ENCODE measurements at places on chromosomes 1 and 21.

GRCh38 chr1:43451701-43452532, 1.8 kb downstream of the HYI start:
- no peak for DNase-seq

DNA sequence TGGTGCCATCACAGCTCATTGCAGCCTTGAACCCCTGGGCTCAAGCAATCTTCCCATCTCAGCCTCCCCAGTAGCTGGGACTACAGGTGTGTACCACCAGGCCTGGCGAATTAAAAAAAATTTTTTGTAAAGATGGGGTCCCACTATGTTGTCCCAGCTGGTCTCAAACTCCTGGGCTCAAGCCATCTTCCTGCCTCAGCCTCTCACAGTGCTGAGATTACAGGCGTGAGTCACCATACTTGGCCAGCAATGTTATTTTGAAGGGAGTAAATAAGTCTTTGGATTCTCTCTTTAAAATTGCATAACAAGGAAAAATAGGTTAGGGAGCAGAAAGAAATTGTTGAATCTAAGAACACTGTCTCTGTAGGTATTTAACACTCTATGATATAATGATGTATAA, 111.3 kb downstream of the RPS6KC1 start:
- no peak for DNase-seq

DNA sequence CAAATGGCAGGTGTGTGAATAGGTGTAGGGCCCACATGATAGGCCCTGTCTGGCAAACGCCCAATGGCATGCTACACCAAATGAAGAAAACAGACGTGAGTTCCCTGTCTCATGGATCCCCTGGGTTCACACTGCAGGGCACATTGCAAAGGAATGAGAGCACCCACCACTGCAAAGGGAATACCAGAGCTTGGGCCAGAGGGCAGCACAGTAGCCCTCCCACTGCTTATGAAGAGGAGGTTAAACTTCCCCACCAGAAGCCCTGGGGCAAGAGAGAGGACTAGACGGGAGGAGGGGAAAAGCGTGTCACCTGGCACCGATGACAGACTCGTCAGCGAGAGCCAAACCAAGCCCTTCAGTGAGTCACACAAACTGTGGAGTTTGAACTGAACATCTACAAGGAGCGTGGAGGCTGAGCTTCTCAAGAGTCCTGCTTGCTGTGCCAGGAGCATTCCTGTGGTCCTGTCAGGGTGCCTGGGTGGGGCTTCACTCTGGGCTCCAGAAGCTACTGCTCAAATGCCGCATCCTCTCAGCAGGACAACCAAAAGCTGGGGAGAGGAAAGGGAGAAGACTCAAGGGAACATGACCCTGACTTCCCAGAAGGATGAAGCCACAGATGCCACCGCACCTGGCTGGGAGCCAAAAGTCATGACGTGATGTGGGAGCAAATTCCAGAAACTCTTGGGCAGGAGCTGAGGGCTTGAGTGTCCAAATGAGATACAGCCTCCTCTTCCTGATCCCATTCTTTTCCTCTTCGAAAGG, 61.1 kb downstream of the TOMM20 start:
- DNase-seq, result peak; percentile 29

- no peak for DNase-seq
Observed at GRCh38 chr1:57086154-57086553, 120.3 kb upstream of the C8B start.

- DNase-seq, result no peak
Observed at GRCh38 chr1:24309762-24310485, 9.2 kb upstream of the GRHL3 start.

GRCh38 chr1:239802275-239802674, 289.4 kb upstream of the FMN2 start:
- no peak for DNase-seq

DNA sequence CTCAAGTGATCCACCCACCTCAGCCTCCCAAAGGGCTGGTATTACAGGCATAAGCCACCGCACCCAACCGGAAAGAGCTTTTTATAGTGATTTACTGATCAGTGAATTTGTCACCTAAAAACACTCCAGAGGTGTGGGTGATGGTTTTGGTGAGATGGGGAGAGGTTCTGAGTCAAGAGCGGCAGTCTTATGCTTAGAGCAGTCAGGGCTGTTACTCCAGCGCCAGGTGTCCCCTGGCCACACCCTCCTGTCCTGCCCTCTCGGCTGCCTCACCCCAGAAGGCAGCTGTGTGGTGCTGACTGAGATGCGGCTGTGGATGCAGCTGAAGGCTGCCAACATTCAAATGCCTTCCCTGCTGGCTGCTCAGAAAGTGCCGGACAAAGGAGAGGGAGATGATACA, 94.5 kb upstream of the LPGAT1 start:
- DNase-seq, result no peak

DNA sequence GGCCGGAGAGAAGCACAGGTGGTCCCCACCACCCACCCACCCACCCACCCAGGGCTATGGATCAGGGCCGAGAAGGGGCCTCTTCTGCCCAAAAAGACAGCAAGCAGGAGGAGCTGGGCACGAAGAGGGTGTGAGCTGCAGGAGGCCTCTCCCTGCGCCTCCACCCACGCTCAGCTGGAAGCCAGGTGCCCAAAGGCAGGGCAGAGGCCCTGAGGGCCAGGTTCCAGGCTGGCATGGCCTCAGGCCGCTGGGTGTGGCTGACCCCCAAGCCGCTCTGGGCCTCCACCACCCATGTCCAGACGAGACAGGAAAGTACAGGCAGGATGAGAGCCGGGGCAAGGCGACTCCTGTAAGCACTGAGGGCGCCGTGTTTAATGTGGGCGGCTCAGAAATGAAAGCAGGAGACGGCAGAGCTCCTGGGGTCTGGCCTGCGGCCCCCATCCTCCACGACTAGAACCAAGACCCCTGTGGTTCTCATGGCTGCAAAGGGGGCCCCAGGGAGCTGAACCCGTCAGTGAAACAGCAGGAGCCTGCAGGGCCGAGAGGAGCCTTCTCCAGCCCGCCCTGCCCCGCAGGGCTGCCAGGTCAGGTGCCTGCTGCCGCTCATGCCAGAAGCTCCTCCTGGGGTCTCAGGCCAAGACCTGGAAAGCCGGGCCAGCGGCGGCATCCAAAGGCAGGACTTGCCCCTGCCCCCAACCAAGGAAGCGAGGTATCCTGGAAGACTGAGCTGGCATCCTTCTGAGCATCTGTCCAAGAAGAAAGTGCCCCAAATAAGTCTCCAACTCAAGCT, 56.0 kb downstream of the MEGF6 start:
- DNase-seq, result no peak

DNA sequence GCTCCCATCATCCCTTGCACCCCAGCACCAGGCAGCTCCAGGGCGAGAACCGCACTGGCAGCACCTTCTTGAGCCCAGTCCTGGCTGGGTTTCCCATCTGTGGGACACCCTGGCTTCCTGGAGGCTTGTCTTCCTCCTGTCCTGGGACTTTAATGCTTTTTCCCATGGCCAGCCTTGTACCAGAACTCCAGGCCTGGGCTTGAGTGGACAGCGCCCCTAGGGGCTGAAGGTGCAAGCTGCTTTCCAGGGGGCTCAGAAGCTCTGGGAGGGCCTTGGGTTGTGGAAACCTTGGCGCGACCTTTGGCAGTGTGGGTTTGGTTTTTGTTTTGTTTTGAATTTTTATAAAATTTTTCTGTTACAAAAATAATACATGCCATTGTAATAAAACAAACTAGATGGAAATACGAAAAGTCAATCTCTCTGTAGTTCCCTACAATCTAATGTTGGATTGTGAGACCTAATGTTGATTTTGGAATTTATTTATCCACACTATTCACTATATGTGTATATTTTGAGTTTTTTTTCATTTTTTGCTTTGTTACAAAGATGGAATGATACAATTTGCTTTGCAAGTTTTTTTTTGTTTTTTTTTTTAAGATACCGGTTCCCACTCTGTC, 33.8 kb upstream of the RPL11 start:
- DNase-seq, result peak; percentile 32

- no peak for DNase-seq
Observed at GRCh38 chr1:56434025-56434424, 145.3 kb downstream of the PLPP3 start.

DNA sequence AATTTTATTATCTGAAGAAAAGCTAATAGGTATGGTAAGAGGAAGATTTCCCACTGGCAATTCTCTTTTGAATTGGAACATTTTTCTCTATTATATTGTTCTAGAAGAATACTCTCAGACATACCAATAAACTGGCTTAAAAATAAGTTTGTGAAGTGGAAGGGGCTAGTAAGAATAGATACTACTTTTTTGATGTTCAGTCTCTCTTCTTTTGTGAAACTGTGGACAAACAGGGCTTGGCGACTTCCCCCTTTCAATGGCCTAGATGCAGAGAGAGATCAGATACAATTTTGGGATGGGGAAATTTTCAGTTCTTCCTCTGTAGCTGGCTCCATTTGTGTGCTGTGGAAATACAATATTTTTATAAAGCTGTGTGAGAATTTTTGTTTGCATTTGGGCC, 2.5 kb downstream of the PBX1 start:
- no peak for DNase-seq

- DNase-seq, result no peak
Observed at GRCh38 chr1:227940791-227941241, 6.9 kb downstream of the WNT9A start.
